Activated CD4-positive, CD25-positive, alpha-beta regulatory T cell (primary cell): ENCODE measurements at places on chromosomes 5 and 9.
A peak's percentile ranks its signal among the peaks of the same experiment; 100 is the strongest.

DNA sequence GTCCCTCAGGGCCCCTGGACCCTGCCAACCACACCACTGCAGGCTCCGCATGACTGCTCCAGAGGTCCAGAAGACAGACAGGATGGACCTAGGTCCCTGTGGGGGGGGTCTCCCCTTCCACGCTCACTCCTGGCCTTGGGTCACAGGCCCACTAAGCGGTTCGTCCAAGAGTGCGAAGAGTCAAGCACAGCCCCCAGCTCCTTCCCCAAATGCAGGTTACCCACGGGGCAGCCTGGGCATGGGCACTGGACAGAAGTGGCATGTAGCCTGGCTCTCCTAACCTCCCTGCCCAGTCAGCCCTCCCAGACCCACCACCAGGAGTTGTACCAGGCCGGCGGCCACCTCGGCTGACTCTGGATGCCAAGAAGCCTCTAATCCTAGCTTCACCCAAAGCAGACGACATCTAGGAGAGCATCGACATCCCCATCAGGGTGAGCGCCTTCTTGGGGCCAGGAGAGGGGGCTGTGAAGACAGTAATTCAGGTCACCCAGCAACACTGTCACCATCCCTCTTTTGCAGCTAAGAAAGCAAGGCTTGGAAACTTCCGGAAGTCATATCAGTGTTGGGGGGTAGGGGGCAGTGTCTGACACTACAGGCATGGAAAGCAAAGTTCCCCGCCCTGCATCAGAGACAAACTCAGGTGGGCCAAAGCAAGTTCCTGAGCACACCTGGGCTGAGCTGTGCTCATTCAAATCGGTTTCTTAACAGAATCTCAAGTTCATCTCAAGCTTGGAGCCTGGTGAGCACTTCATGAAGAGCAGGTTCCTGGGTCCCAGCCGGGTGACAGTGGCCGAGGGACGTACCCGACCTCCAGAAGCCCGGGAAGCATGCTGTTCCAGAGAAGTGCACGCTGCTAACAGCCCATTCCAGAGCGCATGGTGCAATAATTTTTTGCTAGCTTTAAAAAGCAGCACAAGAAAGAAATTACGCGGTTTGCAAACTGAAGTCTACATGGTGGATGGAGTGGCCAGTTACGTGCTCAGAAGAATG, 68.7 kb downstream of the SEMA4D start:
- peak; percentile 24 for DNase-seq

DNA sequence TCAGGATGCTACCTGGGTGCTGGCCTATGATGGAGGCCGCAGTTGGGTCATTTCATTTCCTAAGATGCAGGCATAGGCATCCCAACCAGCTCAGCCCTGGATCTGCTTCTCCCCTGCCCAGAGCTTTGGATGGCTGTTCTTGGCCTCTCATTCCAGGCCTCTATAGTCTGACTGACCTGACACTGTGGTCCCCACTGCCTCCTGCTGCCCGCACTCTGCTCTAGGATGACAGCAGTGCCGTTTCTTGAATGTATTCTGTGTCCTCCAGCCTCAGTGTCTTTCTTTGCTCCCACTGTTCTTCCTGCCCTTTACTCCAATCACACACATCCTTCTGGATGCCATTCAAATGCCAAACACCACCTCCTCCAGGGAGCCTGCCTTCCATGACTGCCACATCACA, 235.7 kb downstream of the HSPA4 start:
- DNase-seq: no peak

DNA sequence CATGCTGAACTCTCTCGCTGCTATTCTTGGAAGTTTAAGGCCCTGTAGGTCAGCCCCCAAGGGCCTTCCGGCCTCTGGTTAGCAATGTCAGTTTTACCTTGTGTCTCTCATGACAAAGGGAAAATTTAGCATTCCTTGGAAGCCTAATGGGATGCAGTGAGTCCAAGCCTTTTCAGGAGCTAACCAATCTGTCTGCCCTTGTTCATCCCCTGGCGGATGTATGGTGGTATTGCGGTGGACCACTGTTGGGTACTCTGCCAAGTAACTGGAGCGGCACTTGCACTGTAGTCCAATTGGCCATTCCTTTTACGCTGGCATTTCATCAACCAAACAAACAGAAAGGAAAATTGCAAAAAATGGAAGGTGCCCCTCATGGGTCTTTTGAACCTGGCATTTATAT, 318.4 kb upstream of the NMUR2 start:
- no peak for DNase-seq

DNA sequence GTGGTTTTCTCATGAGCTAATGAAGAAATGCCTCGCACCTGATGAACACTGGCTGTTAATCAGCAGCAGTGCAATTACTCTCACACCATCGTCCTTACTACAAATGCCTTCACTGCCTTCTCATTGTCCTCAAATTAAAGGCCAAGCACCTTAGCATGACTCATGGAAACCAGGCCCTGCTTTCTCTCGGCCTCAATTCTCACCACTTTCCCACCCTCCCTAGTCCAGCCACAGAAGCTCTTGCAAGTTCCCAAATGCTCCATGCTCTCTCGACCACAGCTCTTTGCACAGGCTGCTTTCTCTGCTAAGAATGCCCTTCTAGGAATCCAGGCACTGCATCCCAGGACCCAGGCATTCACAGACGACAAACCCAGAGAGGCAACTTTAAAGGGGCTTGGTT, 94.6 kb upstream of the KLF4 start:
- no peak for DNase-seq

- DNase-seq: no peak
Observed at GRCh38 chr9:93467062-93467416, 13.7 kb upstream of the FAM120AOS start.

DNA sequence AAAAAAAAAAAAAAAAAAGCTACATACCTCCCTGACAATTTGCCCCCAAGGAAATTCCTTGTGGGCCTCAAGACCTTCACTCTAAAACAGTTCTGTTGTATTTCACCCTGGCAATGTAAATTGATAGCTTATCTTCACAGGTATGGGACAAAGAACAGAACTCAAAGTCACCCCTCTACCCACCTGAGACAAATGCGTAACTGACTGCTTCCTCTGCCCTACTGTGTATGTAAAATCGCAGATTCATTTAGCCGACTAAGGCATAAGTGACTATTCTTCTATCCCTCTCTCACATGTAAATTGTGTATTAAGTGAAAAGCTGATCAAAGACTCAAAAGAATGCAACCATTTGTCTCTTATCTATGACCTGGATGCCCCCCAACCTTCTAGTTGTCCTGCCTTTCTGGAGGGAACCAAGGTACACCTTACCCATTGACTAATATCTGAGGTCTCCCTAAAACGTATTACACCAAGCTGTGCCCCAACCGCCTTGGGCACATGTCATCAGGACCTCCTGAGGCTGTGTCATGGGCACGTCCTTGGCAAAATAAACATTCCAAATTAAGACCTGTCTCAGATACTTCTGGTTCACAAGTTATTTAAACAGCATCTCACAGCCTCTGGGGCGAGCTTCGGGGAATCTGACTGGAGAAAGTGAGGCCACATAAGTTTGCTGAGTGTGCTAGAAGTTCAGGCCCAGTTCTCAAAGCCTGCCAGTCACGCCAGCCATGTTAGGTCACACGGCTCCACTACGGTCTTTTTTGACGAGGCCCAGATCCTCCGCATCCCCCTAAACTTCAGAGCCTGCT, 954 bp downstream of the TBCA start:
- no peak for DNase-seq

GRCh38 chr9:136052991-136053756, 41.9 kb downstream of the NACC2 start:
- no peak for DNase-seq

- DNase-seq: no peak
Observed at GRCh38 chr5:171269717-171270116, 39.3 kb upstream of the TLX3 start.

DNA sequence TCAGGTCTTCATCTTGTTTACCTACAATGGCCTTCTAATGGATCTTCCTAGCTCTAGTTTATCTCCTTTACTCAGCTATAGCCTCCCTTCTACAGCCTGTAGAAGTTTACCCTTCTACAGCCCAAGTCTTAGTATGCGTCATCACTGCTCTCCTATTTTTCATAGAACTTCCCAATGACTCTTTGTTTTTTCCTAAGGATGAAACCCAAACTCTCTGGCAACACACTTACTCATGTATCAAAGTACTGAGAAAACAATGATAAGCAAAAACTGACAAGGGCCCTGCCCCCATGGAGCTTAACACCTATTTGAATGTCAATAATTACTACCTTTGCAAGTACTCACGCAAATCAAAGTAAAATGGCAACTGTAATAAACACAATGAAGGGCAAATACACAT, 33.7 kb downstream of the LEAP2 start:
- no peak for DNase-seq

DNA sequence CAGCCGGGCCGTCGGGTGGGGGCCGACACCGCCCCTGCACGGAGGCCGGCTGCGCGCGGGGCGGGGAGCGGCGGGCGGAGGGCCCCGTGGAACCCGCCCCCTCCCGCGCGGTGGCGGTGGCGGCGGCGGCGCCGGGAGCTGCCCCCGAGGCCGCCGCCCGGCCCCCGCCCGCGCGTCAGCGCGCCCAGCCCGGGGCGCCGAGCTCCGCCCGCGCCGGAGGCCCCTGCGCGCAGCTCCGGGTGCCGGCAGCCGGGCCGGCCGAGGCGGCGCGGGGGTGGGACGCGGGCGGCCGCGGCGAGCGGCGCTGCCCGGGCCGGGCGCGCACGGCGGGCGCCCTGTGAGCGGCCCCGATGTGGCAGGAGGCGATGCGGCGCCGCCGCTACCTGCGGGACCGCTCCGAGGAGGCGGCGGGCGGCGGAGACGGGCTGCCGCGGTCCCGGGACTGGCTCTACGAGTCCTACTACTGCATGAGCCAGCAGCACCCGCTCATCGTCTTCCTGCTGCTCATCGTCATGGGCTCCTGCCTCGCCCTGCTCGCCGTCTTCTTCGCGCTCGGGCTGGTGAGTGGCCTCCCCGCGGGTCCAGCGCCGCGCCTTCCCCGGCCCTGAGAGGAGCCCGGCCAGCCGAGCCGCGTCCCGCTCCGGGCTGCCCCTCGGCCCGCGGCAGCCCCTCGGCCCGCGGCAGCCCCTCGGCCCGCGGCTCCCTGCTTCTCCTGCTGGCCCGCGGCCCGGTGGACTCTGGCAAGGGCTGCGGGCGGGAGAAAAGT, at the start of gene ADCY2:
TSS of gene ADCY2 (plus strand) at position 192 of the 766 bp plus-strand sequence. CDS start at position 351, 159 bp downstream.
- DNase-seq: no peak

- DNase-seq: no peak
Observed at GRCh38 chr5:59873113-59873512, 20.4 kb downstream of the PDE4D start.

DNA sequence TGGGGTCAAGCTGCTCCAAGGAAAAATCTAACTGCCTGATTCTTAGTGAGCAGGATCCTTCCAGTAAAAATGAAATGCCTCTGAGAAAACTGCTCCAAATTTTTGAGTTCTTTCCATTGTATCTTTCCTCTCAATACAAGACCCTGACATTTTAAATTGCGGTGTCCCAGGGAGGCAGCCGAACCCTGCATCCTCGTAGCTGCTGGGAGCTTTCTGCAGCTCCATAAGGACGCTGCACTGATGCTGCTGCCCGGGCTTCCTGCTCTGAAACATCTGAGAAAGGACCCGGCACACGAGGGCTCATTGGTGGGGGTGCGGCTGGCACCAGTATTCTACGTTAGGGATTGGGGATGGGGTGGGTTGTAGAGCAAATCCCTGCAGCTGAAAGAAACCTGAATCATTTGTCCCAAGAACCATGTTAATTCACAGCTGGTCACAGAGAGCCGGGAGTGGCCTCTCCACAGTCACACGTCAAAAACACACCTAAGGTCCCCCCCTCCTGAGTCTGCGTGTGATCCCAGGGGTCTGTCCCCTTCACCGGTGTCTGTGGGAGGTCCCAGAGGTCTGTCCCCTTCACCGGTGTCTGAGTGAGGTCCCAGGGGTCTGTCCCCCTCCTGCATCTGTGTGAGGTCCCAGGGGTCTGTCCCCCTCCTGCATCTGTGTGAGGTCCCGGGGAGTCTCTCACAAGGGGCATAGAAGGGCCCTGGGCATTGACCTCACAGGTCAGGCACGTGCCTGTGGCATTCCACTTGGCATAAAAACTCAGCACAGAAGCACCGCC, 63.4 kb upstream of the ZNF354B start:
- DNase-seq: no peak

DNA sequence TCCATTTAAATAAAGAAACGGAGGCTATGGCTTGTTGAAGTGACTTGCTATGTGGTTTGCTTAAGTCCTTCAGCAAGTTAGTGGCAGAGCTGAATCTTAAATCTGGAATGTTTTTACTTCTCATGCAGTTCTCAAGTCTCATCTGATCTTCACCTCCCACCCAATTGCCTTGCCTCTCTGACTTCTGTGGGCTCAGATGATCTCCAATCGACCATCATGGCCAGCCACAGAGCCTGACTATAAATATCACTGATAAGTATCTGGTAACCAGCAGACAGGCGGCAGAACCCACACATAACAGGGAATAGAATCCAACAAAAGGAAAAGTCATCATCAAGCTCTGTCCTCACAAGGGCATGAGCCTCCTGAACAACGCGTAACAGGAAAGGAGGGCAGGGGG, 149.9 kb downstream of the FAM114A2 start:
- no peak for DNase-seq

DNA sequence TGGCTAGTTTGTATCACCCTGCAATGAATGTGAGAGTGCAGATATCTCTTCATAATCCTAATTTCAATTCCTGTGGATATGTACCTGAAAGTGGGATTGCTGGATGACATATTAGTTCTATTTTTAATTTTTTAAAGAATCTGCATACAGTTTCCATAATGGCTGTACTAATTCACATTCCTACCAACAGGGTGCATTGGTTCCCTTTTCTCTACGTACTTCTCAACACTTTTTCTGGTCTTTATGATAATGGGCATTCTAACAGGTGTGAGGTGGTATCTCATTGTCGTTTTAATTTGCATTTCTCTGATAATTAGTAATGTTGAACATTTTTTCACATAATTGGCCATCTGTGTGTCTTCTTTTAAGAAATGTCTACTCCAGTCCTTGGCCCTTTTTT, 927.5 kb downstream of the DTWD2 start:
- DNase-seq: no peak

DNA sequence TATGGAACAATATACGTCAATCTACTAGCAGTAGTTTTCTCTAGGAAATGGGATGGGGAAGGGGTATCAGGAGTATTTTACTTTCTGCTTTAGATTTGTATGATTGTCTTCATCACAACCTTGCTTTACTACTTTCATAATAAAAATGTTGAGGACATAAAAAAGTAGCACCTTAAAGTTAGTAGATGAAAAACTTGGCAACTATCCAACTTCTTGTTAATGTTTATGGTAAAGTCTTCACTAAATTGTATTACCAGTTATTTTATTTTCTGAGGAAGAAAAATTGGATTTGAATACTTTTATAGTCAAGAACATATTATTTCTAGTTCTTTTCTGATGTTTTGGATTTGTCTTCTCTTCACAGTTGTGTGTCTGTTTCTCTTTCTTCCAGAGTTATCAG, 372.1 kb downstream of the ARRDC3 start:
- no peak for DNase-seq

- DNase-seq: no peak
Observed at GRCh38 chr5:149596712-149597111, 15.4 kb downstream of the ARHGEF37 start.

- no peak for DNase-seq
Observed at GRCh38 chr5:73801686-73802085, 175.7 kb downstream of the ARHGEF28 start.

DNA sequence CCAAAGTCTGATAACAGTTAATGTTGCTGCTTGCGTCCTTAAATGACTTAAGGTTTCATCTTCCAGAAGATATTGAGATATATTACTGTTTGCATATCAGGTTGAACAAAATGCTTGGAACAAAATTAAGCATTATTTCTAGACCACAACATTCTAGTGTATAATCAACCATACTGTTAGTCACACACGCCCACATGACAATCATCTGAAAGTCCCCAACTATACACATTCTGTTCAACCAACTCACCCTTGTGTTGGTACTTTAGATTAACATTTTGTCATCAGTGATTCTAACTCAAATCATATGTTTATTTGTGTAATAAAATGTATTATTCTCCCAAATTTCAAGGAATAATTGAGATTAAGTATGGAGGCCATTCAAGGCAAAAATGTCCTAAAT, 47.3 kb downstream of the LURAP1L start:
- DNase-seq: no peak
